ENCODE measurements at places on chromosomes 3 and 15. TPM values are rescaled to one million over a fixed set of nuclear protein-coding genes. Genes with fewer than 3 reads are reported as not detected.

The ASB7 gene
- polyA plus RNA-seq = 3.0 TPM

DNA sequence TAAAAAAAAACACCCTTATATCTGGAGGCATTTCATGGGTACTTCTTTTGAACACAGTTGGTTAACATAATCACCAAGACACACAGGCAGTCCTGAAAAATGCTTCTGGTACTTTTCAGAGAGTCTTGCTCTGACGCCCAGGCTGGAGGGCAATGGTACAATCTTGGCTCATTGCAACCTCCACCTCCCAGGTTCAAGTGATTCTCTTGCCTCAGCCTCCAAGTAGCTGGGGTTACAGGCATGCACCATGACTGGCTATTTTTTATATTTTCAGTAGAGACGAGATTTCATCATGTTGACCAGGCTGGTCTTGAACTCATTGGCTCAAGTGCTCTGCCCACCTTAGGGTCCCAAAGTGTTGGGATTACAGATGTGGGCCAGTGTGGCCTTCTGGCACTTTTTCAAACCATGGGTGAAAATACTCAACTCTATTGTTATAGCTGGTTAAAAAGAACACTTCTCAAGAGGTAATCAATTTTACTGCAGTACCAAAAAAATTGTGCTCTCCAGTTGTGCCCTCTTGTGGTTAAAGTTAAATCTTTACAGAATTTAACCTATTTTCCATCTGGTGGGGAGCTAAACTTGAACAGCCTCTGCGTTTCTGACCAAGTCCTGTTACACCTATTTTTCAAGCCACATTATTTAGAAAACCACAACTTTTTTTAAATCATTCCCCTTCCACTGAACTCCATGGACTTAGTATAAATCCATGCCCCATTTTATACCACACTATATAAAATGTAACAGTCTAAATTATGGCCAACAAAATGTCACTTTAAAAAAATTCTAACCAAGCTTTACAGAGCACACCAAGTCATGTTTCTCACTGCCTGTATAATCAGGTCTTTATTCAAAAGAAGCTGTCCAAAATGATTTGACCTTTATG, 1.2 kb upstream of the SNAPC5 start:
- no peak overlapping the region for H3K4me3 ChIP-seq
- peak overlapping the region; percentile 88 for H3K27ac ChIP-seq
- H3K36me3 ChIP-seq = peaks cover 85% of the 10 kb centered on the region
- DNase-seq = no peak
- H3K27me3 ChIP-seq = no peaks in the 10 kb centered on the region
- H3K4me1 ChIP-seq = peaks cover 42% of the 10 kb centered on the region

GRCh38 chr15:88981244-88982215, 68.4 kb upstream of the MFGE8 start:
- no peak overlapping the region for H3K4me3 ChIP-seq
- peaks cover 8% of the 10 kb centered on the region for H3K4me1 ChIP-seq
- no peak for DNase-seq

DNA sequence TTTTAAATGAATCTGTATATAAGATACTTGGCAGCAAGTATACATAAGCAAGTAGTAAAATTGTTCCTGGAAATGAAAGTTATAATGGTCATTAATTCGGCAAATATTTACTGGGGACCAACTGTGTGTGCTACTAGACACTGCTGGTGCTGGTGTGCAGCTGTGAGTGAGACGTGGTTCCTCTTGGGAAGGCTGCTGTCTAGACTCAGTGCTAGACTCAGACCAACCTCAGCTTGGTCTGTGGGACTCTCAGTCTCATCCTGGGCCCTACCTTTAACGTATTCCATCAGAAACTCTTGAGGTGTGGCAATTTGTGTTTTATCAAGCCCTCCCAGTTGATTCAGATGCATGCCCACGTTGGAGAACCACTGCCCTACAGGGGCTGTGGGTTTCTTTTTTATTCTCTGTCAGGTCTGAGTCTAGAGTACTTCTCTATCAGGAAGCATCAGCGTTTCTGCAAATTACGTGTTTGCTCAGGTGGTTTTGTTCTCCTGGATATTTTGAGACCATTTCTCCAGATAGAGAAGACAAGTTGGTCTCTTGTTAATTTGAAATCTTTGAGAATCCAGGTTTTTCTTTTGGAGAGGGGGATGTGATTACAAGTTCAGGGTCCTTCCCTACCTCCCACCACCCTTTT, 6.8 kb downstream of the TLNRD1 start:
- DNase-seq = no peak
- peaks cover 1% of the 10 kb centered on the region for H3K27me3 ChIP-seq
- no peaks in the 10 kb centered on the region for H3K36me3 ChIP-seq
- no peak overlapping the region for H3K27ac ChIP-seq
- no peak overlapping the region for H3K4me3 ChIP-seq
- H3K4me1 ChIP-seq = peaks cover 3% of the 10 kb centered on the region
